SW480 (cell line): ENCODE measurements at places on chromosomes 5 and 9.
A peak's percentile ranks its signal among the peaks of the same experiment; 100 is the strongest.

DNA sequence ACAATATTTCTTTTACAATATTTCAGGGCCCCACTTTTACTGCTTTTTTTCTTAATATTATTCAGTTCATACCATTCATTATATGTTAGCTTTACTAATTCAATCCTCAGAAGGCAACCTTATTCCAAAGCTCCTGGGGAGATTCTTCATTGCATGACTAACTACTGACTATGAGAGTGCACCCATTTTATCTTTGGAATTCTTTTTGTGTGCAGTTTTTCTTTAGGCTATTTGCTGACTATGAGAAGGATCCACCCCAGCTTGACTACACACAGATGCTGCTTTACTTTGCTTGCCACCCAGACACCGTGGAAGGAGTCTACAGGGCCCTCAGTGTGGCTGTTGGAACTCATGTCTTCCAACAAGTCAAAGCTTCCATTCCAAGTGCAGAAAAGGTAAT, 56.9 kb upstream of the IL7R start:
- no peak for DNase-seq

GRCh38 chr5:137095597-137095996, 403.5 kb downstream of the SPOCK1 start:
- no peak for DNase-seq

DNA sequence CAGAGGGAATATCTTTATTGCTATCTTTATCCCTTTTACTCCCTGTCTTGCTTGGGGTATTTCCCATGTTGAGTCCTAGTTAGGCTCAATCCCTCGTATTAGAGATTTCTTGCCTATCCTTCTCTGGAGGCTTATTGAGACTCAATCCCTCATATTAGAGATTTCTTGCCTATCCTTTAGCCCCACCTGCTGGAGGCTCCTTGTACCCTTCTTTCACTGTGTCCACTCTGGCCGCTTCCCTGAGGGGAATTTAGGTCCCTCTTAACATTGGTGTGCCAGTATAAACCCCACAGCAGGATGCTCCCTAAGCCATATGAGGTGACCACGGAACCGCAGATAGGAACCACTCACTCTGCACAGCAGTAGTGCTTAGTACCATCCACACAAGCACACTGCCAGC, 110.7 kb upstream of the MAMDC2 start:
- peak; percentile 34 for DNase-seq

GRCh38 chr9:12774861-12775678, at the start of gene LURAP1L:
Gene LURAP1L, plus strand, starts transcription at chr9:12775020. Its CDS starts 696 bp downstream, at chr9:12775716.
- DNase-seq: peak; percentile 80

DNA sequence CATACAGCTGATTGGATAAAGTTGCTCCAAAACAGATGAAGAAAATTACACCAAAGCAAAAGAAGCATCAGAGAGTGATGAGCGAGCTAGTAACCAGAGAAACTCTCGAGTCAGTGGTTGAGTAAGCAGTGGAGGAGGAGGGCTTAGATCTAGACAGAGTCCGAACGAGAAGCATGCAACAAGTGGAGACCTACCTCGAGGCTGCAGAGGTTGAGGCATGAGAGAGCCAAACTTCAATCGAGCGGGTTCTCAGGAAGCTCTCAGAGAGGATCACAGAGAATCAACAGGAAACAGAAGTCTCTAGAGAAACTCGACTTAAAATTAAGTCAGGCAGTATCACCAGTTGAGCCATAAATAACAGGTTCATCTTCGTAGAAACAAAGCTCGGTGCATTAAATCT, 6.1 kb downstream of the RUSC2 start:
- DNase-seq: no peak

GRCh38 chr5:42403236-42403635, 20.0 kb upstream of the GHR start:
- DNase-seq: no peak

DNA sequence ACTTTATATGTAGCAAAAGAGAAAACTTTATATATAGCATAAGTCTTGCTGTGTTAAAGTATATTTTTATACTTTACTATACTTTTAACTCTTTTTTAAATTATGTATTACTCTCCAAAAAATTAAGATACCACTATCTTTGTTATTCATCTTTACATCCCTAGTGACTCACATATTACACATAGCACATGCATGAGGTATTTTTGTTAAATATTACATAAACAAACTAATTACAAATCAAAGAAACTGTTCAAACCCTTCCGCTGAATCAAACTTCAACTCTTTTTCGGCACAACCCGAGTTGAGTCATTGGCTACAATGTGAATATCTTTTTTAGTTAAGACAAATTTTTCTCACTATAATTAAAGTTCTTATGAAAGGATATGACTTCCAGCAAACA, 32.1 kb downstream of the NADK2 start:
- DNase-seq: no peak

GRCh38 chr5:150234576-150235499, 45.0 kb downstream of the SLC6A7 start:
- no peak for DNase-seq

- DNase-seq: no peak
Observed at GRCh38 chr5:67643536-67643935, 446.9 kb upstream of the CD180 start.
